Smooth muscle cell of trachea (primary cell): ENCODE measurements at places on chromosomes 4 and X. TPM values are rescaled to one million over a fixed set of nuclear protein-coding genes. Genes with fewer than 3 reads are reported as not detected.

RAB39B gene
- total RNA-seq: 1.3 and 1.7 TPM in 2 replicates

RNF128 gene
- 4.9 and 7.4 TPM in 2 replicates for total RNA-seq

ATP6AP2 gene
- total RNA-seq: 128 and 211 TPM in 2 replicates

DOK7 gene
- total RNA-seq: 0.17 TPM in 1 of 2 replicates, not detected in the other

S100P gene
- total RNA-seq: not detected in 2 replicates

ARSJ gene
- total RNA-seq: 28.0 and 31.4 TPM in 2 replicates

STPG2 gene
- total RNA-seq: under 0.01 TPM in 1 of 2 replicates, not detected in the other

GABRQ gene
- total RNA-seq: under 0.01 and 0.17 TPM in 2 replicates

VCX3A gene
- not detected in 2 replicates for total RNA-seq

PABPC4L gene
- total RNA-seq: 0.17 and 0.58 TPM in 2 replicates

TMA16 gene
- total RNA-seq: 11.7 and 28.2 TPM in 2 replicates

TLR7 gene
- total RNA-seq: not detected in 2 replicates

PRSS12 gene
- total RNA-seq: 93.1 and 158 TPM in 2 replicates

GABRE gene
- 1.3 and 11.7 TPM in 2 replicates for total RNA-seq

CDX4 gene
- total RNA-seq: not detected in 2 replicates

SPANXA1 gene
- total RNA-seq: not detected in 2 replicates

ERCC6L gene
- total RNA-seq: 0.17 and 7.9 TPM in 2 replicates

NAA11 gene
- not detected in 2 replicates for total RNA-seq

TMEM31 gene
- total RNA-seq: 0.17 TPM in 1 of 2 replicates, not detected in the other

HTATSF1 gene
- 34.6 and 41.3 TPM in 2 replicates for total RNA-seq

NXF3 gene
- total RNA-seq: not detected in 2 replicates

WDR17 gene
- 3.3 and 5.1 TPM in 2 replicates for total RNA-seq

SHROOM4 gene
- total RNA-seq: 0.33 and 0.44 TPM in 2 replicates

RPL36A gene
- total RNA-seq: 146 and 577 TPM in 2 replicates

CXXC4 gene
- total RNA-seq: not detected in 2 replicates

CLDN2 gene
- total RNA-seq: not detected in 2 replicates

EOLA1 gene
- total RNA-seq: 16.2 and 20.9 TPM in 2 replicates
